ENCODE measurements at places on chromosomes 7 and 10.

- no peak for DNase-seq
Measured at GRCh38 chr7:151115836-151116418, 29.7 kb downstream of the AGAP3 start.

DNA sequence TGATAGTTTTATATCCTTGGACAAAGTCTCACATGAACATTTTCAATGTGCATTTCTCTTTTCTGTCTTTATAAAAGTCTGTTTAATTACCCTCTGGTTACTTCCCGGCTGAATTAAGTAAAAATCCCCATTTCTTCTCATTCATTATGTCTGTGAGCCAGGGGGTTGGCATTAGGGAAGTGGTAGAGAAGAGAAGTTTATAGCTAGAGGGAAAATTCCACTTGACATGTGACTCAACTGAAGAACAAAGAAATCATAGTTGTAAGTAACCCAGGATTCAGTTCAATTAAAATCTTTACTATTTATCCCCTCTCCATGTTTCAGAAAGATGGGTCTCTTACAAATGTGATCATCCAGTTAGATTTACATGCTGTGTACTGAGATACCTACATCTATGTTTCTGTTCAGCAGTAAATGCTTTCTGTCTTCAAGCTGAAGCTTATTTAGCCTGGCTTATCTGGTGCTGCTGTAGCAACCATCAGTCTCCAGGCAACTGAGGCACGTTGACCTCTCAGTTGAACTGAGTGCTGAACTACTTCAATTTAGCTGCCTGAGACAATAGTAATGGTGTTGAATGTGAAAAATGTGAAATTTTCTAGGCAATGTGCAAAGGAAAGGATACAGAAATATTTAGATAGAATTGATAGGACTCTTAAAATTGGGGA, 181.6 kb downstream of the MLLT10 start:
- DNase-seq = no peak

GRCh38 chr7:115274-115911, 77.0 kb upstream of the FAM20C start:
- no peak for DNase-seq

- peak; percentile 48 for DNase-seq
Measured at GRCh38 chr7:83655951-83656556, 7.1 kb upstream of the SEMA3E start.

- DNase-seq = no peak
Measured at GRCh38 chr7:157929671-157930070, 592.9 kb downstream of the DNAJB6 start.

DNA sequence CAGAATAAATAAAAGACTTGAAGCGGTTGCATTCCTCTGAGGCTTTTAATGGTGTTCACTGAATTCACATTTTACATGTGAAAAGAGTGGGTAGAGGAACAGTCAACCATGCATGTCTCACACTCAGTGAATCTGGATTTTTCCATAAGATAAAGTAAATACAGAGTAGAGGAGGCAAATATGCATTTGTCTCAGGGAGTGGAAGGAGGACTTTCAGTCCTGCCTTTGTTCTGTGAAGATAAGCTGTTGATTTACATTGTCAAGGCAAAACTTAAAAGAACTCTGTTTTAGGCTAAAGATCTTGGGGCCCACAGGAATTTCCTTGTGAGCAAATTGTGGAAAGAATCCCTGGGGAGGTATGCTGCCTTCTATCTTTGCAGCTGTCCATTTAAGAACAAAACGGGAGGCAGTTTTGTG, 825.3 kb upstream of the MBL2 start:
- peak; percentile 22 for DNase-seq

- DNase-seq = no peak
Measured at GRCh38 chr7:14685167-14685566, 217.4 kb downstream of the DGKB start.

- DNase-seq = no peak
Measured at GRCh38 chr10:24650669-24651391, 72.9 kb downstream of the ARHGAP21 start.

DNA sequence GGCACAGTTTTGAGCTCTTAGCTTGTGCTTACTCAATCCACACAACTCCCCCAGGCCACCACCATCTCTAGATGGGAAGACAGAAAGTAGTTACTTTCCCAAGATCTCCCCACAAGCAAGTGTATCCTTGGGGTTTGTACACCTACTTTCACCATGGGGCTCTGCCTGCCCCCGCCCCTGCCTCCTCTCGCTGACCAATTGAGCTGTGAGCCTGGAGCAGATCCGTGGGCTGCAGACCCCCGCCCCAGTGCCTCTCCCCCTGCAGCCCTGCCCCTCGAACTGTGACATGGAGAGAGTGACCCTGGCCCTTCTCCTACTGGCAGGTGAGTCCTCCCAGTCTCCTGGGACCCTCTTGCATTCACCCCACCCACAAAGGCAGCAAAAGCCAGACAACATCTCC, 2.0 kb downstream of the FXYD4 start:
- no peak for DNase-seq

DNA sequence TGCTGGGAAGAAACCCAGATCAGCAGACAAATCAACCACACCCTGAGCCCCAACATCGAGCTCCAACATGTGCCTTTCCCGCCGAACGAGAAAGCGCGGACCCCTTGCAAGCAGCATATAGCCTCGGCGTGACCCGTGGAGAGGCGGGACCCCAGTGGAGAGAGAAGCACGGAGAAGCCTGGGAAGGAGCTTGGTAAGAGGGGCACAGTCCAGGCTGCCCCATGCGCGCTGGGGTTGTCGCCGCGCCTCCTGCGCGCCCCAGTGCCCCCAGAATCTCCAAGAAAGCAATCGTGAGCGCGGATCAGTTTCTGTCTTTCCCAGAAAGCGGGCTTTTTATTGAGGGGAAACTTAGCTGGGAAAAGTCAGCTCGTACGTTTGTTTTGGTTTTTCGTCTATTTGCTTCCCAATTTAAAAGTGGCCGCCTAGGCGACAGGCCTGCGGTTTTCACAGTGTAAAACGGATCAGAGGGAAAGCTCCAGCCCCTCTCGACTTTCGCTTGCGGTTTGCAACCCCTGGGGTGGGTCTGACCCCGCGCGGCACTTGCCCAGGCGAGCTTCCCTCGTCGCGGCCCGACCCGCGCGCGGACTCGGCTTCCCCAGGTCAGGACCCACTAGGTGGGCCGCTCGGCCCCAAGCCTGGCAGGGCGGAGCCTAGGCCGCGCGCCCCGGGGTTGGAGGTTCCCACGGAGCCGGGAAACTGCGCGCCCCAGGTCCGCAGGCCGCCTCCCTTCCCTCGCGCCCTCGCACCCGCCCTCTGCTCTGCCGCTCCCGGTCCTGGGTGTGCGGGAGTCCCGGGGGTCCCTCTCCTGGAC, 31.1 kb downstream of the SKIDA1 start:
- no peak for DNase-seq

DNA sequence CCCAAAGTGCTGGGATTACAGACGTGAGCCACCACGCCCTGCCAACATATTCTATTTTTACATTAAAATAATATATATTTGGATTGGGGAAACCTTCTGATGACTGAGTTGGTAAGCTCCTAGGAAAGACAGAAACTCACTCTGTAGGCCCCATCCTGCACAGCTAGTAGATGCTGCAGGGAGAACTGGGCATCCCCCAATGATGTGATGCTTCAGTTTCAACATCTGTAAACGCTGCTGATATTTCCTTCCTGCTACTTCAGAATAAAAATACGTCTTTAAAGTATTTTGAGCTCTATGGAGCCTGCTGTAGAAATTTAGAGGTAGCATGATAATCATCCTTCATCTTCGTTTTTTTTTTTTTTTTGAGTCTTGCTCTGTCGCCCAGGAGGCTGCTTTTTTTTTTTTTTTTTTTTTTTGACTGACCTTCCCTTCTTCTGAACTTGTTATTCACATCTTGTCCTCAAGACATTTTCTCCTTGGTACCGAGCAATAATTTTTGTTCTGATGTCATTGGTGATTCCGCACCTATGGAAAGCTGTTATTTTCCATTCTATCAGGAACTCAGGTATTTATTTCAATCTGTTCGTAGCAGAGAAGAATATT, 21.8 kb upstream of the INPP5F start:
- no peak for DNase-seq

DNA sequence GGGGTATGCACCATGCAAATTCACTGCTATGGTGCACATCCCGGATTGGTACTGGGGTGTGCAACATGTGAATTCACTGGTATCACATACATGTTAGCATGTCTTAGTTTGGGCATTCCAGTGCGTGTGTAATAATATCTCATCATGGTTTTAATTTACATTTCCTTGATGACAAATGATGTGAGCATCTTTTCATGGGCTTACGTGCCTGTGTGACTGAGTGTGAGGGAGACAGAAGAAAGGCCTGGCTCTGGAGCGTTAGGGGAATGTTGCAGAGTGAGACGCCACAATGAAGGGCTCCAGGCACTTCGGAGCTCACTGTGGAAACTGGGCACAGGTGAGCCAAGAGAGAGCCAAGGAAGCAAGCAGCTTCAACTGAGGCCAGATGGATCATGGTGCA, 162.6 kb downstream of the UBE2H start:
- DNase-seq = peak; percentile 56

DNA sequence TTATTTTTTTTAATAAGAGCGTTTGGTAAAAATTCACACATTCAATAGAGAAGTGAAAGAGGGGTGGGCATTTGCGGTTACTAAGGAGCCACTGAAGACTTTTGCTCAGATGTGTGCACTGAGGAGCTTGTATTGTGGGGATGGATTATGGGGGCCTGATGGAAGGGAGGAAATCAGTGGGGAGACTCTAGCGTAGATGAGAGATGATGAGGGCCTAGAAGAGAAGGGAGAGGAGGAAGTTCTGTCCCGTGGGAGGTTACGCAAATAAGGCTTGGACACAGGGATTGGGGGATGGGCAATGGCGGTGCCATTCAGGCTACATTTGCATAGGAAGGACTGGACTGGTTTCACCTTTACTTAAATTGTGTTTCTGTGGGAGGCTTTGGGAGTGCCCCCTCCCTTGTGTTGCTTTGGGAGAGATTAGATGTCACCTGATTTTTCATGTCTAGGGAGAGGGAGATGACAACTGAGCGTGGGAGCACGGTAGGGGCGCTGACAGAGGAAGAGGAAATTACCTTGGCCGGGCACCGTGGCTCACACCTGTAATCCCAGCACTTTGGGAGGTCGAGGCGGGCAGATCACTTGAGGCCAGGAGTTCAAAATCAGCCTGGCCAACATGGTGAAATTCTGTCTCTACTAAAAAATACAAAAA, 2.2 kb upstream of the HIP1 start:
- DNase-seq = no peak

GRCh38 chr10:101859530-101859929, 15.9 kb upstream of the KCNIP2 start:
- DNase-seq = no peak

DNA sequence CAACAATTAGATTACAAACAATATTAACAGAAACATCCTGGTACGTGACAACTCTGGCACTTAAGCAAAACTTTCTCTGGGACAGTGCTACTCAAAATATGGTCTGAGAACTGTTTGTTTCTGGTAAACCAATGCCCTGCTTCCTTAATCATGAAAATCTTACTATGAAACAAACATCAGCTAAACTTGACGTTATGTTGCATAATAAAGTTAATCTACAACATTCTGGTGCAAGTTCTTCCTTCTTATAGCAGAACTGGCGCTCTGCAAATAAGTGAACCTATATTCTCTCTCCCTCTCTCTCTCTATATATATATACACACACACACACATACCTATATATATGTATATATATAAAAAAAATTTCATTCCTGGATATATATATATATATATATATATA, 7.8 kb downstream of the C7orf33 start:
- DNase-seq = no peak

GRCh38 chr10:33801705-33802104, 467.2 kb upstream of the NRP1 start:
- peak; percentile 72 for DNase-seq

DNA sequence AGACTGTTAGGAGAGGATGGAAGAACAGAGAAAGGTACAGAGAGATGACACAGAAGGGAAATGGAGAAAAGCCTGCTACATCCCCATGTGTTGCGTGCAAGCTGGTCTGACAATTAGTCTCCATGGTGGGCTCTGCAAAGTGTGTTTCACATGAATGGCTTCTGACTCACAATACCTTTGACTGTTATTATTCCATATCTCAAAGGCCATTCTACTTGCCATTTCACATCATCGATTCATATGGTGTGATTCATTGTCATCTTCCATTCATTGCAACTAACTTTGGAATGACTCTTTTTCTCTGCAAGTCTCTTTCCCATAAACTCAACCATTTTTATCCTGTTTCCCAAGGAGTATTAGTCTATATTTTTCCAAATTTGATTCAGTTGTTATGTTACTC, 208.9 kb upstream of the INHBA start:
- peak; percentile 97 for DNase-seq

DNA sequence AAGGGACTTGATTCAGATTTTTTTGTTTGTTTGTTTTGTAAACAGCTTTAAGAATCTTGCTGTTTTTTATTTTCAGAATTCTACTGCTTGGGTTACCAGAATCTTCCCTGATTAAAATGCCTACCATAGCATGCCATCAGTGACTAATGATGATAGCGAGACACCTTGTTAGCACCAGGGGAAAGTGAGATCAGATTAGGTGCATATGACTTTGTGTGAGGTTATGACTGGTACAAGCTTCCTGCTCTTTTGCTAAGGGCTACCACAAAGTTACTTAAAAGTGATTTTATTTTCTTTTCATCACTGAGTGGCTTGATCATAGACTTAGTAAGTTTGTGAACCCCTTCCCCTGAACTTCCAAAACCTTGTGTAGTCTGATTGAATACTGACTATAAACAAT, 93.5 kb downstream of the SND1 start:
- no peak for DNase-seq

DNA sequence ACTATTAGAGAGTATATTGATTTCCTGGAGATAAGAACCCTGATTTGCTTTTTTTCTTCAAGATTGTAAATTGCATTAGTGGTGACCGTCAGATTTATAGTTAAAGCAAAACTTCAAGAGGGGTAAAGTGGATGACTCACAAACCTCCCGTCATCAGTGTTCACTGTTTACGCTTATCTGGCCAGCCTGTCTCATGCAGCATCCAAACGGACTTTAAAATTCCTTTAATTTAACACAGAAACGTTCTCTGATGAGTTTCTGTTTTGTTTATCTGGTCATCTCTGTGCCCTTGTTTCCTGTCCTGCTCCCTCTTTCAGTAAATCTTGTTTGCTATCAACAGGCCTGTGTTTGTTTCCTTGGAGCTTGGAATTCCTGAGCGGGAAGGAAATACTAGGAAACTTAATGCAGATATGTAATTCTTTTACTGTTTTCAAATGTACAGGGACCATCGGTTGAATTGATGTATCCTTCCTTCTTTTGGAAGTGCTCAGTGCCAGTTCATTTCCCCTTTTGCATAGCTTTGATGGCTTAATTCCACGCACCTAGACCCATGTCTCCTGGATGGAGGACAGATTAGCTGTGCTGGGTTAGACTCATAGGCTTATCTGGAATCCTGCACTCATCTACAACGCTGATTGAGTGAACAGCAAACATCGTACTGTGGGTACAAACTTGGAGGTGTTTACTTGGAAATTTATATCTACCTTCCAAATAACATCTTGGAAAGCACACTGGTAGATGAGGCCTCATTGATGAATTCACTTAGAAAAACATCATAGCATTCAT, 21.3 kb downstream of the PTPRE start:
- DNase-seq = no peak
